ENCODE measurements at places on chromosomes 1 and 21.

DNA sequence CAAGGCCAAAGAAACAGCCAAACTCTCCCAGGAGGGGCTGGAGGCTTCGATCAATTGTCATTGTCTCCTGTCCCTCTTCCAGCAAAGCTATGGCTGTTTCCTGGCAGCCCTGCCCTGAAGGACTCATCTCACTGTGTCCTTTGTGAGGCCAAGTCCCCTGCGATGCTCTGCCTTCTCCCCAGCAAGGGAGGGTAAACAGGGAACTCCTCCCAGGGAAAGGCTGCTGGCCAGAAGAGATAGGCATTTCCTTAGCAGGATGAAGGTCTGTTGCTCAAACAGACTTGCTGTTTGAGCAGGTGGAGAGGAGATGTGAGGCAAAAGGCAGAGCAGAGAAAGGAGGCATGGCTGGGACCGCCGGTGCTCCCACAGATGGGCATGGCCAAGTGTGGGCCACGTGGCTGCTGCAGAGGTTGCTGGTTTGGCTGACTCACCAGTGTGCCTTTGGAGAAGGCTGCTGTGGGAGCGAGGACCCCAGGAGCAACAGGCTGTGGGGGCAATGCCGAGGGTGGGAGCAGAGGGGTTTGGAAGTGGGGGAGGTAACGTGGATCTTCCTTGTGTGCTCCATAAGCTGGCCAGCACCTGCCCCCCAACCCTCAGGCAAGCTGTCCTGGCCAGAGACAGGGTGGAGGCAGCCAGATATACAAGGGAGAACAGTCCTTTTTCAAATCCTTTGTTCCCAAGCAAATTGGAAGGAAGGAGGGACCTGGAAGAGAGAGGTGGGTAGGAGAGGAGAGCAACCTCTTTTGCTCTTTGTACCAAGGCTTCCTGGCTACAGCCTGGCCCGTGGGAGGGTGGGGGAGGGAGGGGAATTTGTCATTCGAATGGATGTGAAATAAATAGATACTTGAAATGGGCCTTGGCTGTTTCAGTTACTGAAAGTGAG is 449.8 kb downstream of the SIPA1L2 start:
- no peak for DNase-seq

DNA sequence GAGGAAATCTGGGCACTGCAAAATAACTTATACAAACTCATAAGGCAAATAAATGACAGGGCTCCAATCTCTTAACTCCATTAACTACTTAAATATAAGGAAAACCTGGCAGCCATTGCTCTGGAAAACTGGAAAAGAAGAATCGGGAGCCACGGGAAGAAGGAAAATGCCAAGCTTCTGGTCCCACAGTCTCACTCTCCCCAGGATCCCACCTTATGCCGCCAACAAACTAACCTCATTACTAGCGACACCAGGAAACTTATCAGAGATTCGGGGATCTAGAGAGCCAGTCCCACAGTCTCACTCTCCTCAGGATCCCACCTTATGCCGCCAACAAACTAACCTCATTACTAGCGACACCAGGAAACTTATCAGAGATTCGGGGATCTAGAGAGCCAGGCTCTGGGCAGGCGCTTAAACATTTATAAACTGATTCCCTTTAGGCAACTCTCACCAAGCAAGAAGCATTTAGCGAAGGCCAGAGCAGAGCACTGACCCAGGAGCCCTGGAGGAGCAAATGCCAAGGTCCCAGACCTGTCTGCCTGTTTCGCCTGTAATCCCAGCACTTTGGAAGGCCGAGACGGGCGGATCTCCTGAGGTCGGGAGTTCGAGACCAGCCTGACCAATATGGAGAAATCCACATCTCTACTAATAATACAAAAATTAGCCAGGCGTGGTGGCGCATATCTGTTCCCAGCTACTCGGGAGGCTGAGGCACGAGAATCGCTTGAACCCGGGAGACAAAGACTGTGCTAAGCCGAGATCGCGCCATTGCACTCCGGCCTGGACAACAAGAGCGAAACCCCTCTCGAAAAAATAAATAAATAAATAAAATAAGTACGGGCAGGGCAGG is 720 bp downstream of the PSMB2 start:
- DNase-seq, result no peak

- no peak for DNase-seq
Measured at GRCh38 chr1:236185687-236186086, 43.3 kb downstream of the GPR137B start.

- DNase-seq, result no peak
Measured at GRCh38 chr1:230636575-230637148, 5.6 kb upstream of the COG2 start.

DNA sequence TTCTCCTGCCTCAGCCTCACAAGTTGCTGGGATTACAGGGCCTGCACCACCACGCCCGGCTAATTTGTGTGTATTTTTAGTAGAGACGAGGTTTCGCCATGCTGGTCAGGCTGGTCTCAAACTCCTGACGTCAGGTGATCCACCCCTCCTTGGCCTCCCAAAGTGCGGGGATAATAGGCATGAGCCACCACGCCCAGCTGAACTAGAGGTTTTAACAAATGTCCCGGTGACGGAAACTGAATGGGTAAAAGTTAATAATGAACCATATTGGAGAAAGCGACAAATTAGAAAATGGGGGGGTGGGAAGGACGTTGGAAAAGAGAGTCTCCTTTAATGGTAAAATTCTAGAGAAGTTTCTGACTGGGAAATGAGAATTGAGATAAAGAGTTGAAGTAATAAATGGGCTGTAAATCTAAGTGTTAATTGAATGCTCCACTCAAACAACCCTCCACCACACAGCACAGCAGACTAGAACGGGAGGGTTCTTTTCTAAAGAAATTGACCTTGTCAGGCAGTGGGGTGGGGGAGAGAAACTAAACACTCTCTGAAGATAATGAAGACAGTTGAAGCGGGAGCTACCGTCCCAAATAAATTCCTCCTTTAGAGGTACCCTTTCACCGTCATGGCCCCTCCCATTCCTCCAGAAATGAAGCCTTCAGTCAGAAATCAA is 46.9 kb upstream of the PUM1 start:
- no peak for DNase-seq

DNA sequence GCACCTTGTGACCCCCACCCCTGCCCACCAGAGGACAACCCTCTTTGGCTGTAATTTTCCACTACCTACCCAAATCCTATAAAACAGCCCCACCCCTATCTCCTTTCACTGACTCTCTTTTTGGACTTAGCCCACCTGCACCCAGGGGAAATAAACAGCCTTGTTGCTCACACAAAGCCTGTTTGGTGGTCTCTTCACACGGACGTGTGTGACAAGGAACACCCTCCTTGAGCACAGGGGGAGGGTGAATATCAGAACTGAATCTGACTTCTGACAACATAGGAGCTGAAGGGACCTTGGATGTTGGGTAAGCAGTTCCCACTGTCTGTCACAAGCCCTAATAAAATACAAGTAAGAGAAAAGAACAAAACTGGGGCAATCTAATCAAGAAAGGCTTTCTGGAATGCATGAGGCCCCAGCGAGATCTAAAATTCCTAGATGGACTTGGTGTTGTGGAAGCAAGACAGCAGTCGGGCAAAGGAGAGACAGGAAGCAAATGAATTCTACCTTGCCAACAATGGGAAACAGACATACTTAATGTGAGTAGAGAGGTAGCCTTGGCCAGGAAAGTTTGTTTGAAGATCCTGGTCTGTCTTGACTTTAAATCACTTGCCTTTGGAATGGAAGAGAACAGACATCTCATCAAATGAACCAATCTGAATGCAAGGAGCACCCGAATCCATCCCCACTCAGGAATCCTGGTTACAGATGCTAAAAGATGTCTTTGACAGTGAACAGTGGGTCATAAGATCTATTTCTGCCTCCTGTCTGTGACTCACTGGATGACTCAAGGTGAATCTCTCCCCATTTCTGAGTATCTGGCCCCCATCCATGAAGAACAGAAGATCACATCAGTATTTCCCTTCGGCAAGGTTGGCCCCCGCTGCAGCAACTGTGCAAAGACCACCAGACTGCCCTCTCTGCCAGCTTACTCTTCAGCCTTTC is 53.3 kb downstream of the OLFML3 start:
- DNase-seq, result peak; percentile 51

DNA sequence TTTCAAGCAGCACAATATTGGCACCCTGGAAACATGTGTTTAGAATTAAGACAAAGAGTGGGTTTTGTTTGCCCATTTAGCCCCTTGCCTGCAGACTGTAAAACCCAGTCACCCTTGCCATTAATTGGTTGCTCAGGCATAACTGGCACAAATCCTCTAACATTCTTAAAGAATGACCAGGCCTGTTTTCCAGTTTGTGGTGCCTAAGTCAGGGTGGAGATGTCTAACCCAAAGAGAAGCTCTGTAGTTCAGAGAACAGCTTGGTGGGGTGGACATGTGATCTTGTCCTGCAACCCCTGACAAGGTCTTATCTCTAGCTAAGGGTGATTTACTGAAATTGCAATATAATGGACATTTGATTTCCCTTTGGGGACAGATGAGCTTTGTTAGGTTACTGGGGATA is 8.8 kb upstream of the ANGPTL7 start:
- DNase-seq, result no peak

DNA sequence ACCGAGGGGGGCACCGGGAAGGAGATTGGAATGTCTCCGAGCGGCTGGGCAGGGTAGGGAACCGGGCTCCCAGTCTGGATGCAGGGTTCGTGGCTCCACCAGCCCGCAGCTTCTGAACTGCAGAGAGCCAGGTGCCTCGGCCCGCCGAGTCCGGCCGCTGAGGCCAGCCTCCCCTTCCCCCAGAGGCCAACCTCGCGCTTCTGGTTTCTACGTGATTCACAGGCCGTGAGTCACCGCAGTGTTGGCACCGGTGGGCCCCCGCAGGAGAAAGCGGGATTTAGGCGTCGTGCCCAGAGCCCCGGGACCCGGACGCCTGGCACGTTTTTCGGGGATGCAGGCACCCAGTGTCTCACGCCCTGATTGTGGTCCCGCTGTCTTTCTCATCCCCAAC is 458 bp downstream of the CRABP2 start:
- DNase-seq, result no peak

DNA sequence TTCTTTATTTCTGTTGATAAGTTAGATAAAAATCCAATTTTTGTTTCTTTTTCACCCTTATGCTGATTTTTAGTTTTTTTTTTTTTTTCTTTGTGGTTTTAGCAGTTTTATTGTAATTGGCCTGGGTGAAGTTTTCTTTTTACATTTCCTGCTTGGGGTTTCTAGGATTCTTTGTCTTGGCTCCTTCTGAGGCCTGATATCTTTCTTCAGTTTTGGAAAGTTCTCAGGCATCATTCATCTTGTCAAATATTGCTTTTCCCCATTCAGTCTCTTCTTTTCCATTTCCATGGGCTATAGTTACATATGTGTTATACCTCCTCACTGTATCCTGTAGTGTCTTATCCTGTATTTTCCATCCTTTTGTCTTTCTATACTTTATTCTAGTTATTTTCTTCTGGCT is 28.5 kb downstream of the ST6GALNAC3 start:
- DNase-seq, result no peak

DNA sequence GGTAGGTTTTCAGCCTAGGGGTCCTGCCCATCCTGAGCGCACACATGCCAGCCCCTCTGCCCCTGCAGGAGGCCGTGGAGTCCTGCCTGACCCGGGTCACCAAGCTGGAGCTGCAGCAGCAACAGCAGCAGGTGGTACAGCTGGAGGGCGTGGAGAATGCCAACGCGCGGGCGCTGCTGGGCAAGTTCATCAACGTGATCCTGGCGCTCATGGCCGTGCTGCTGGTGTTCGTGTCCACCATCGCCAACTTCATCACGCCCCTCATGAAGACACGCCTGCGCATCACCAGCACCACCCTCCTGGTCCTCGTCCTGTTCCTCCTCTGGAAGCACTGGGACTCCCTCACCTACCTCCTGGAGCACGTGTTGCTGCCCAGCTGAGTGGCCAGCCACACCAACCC is 44.0 kb downstream of the TMCC2 start:
- no peak for DNase-seq

DNA sequence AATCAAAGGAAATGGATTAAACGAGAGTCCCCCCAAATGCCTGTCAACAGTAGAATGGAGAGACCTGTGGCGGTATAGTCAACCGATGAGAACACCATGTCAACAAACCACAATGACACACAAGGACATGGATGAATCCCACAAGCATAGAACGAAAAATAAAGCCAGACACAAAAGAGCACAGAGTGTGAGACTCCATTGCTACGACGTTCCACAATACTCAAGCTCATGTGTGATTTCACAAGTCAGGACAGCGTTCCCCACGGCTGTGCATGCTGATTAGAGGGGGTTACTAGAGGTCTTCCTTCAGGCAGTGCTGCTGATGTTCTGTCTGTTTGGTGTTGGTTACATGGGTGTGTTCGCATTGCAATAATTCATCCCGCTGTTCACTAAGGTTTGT is 5.8 kb upstream of the PLA2G2D start:
- DNase-seq, result no peak

DNA sequence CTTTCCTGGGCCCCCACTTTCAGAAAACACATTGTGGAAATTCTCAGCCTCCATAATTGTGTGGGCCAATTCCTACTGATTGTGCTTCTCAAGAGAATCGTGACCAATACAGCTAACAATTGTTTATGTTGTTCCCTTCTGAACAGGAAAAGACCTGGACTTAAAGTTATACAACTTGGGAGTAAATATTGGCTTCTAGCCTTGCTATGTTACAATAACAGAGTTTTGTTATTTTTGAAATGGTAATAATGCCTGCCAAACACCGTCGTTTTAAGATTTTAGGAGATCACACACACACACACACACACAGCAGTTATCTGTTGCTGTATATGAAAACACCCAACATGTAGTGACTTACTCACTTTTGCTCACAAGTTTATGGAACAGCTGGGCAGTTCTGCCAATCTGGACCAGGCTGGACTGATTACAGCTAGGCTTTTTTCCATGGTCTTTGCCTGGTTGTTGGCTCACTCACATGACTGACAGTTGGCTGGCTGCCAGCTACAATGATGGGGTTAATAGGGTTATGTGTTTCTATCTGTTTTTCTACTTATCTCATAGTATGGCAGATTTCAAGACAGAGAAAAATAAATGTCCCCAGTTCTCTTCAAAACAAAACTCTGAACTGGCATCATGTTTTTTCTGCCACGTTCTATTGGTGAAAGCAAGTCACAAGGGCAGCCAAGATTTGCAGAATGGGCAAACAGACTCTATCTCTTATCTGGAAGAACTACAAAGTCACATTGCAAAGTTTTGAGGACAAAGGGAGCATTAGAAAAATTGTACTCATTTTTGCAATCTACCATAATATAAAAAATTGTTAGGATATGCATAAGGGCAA is 447.5 kb downstream of the NEGR1 start:
- no peak for DNase-seq

Measured in fibroblast of skin of left biceps (primary cell).